ENCODE measurements at places on chromosomes 2 and 18.

- no peak for DNase-seq
These were observed 143.0 kb downstream of the ARL6IP6 start for GRCh38 chr2:152861349-152861942.

GRCh38 chr2:7819850-7820249 lies 862.0 kb upstream of the ID2 start:
- DNase-seq = no peak

DNA sequence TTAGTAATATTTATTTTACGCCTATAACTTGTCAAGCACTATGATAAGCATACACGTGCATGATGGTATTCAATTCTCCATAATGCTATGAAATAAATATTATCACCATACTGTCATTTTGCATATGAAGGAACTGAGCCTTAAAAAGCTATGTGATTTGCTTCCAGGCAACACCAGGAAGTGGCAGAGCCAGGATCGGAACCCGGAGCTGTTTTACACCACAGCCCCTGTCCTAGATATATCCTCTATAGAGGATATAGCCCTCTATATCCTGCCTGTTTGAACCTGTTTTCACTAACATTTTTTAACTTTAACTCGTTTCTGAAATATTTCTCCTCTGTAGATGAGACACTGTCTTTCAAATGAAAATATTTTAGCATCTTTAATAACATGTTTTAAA lies 690.0 kb downstream of the SATB2 start:
- DNase-seq = no peak

DNA sequence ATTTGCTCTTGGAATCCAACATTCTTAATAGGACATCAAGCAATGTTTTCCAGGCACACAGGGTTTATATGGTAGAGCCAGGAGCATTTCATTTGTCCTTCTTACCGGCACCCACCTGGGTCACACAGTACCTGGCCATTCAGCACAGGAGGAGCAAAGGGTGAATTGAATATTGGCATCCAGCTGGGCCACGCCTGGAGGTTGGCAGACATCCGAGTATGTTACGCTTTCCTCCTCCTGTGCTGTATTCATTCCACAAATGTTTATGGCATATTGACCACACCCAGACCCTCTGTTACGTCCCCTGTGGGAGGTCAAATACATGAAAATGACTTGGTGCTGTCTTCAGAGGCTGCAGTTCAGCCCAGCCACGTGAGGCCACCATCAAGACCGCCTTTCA lies 206.2 kb downstream of the RTP5 start:
- DNase-seq = no peak

GRCh38 chr2:73759904-73760303 lies 20.0 kb downstream of the DUSP11 start:
- DNase-seq = no peak

GRCh38 chr2:170282851-170283250 lies 104.9 kb downstream of the MYO3B start:
- DNase-seq = no peak

- DNase-seq = no peak
These were observed 13.8 kb downstream of the ROCK2 start for GRCh38 chr2:11330457-11331142.

GRCh38 chr2:239252801-239253200 lies 148.0 kb downstream of the HDAC4 start:
- no peak for DNase-seq

DNA sequence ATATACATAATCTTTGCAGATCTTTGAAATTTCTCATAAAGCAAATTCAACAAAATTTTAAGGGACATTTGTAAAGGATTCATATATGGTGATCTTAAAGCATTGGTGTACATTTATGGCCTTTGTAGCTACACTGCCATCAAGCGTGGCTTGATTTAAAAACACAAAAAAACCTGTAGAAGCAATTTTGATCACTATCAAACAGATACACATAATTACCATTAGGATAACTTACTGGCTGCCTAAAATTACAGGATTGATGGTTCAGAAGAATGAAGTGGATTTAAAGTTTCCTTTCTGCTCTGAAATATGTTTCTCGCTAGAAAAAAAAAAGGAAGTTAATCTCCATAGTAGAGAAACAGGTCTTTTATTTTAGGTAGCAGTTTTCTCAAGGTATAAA lies 31.4 kb downstream of the MAPRE2 start:
- no peak for DNase-seq

GRCh38 chr2:18845854-18846445 lies 256.6 kb upstream of the NT5C1B start:
- no peak for DNase-seq

GRCh38 chr2:217277646-217278398 lies 418.0 kb upstream of the TNP1 start:
- no peak for DNase-seq

- DNase-seq = no peak
These were observed 77.5 kb upstream of the ITPRID2 start for GRCh38 chr2:181814057-181814491.

DNA sequence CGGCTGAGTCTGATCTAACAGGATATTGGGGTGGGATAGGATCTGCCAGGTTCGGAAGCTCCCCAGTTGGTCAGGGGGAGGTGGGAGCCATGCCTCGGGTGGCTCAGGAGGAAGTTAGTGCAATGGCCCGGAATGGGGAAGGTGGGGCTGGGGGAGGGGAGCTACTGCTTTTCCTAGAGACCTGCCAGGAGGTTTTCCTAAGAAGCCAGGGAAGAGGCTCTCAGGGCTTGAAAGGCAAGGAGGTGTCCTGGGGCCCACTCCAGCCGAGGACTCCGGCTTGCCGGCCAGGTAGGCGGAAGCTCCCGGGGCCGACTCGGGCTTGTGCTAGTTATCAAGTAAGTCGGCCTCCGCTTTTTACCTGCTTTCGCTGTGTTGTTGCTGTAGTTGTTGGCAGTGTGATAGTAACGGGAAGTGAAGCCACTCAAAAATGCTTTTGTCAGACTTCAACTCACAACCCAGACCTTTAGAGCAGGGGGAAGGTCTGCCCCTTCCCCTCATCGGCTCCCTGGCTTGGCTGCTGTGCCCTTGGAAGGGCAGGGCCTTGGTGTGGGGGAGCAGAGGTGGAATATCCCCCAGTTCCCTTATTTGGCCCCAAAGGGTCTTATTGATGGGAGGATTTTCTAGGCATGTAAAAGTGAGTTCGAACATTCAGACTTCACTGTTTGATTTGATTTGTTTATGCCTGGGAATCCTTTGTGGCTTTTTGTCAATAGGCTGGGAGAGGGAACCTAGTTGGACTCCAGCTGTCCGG lies 5.4 kb downstream of the GDF7 start:
- no peak for DNase-seq

DNA sequence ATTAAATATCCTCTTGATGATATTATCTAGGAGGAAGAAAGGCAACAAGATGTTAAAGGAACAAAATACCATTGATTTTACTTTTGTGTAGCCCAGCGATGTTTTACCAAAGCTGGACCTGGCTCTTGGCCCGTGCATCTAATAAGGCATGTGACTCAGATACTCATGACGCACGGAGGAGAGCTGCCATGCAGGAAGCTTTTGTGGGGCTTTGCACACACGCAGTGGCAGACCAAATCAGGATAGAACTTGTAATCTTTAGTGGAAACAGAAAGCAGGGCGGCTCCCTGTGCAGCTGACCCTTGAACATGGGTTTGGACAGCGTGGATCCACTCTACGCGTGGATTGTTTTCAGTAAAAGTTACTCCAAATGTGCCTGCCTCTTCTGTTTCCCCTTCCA lies 190.0 kb downstream of the NAPG start:
- DNase-seq = no peak

- DNase-seq = no peak
These were observed 5.7 kb downstream of the GPATCH11 start for GRCh38 chr2:37090019-37090477.

DNA sequence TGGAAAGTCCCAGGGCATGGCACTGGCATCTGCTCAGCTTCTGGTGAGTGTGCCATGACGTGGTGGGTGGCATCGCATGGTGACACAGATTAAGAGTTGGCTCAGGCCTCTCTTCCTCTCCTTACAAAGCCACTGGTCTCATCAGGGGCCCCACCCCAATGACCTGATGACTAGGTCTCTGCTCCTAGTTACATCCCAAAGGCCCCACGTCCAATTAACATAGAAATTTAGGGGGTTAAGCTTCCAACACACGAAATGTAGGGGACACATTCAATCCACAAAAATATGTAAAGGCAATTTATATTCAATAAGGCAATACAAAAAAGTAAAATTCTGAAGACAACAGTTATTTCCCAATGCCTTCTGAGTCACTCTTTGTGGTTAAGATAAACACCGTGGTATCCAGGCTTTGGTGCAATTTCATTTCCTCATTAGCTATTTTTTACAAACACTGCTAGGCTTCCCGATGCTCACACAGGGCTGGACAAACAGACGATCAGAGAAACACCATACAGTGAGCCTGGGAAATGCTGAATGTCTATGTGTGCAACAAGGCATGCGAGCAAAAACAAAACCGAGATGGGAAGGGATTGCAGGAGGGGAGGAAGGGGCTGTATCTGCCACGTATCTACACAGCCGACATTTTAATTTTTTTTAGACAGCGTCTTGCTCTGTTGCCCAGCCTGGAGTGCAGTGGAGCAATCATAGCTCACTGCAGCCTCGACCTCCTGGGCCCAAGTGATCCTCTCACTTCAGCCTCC lies 67.2 kb downstream of the MBP start:
- no peak for DNase-seq
